AG09309 (cell line): ENCODE measurements at places on chromosomes 1 and 21.

DNA sequence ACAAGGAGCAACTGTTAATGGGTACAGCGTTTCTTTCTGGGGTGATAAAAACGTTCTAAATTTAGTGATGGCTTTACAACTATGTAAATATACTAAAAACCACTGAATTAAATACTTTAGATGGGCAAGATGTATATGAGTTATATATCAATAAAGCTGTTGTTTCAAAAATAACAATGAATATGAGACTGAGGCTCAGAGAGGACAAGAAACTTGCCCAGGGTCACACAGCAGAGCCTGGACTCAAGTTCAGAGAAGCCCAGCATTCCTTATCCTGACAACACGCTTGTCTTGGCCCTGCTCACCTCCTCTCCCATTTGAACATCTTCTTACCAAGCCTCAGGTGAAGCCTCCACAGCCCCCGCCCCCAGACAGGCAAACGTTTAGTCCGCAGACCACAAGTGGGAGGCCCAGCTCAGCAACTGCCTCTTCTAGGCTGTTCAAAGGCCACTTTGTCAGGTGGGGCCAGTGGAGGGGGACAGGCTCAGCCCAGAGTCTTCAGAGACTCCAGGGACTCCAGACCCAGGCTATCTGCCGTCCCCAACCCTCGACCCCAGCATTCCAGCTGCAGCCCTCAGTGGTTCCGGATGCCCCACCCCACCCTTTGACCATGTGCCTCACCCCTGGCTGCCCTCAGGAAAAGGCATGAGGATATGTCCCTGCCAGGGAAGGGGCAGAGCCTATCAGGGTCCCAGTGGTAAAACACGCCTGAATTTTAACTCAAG lies 17.9 kb downstream of the SDC3 start:
- DNase-seq, result no peak

DNA sequence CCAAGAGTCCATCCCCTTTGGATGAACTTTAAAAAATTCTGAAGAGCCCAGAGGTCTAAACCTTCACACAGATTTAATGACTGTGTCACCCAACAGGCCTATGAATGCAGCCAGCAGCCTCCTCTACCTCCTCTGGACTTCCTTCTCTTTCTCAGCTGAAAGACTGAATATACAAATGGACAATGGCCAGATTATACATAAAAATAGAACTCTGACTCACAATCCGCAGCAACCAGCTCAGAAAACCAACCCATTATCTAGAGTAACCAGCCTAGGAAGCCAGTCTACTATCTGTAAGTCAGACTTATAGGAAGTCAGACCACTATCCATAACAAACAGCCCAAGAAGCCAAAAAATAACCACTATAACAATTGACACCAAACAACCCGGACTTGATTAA lies 224.5 kb downstream of the ASTN1 start:
- DNase-seq, result no peak

DNA sequence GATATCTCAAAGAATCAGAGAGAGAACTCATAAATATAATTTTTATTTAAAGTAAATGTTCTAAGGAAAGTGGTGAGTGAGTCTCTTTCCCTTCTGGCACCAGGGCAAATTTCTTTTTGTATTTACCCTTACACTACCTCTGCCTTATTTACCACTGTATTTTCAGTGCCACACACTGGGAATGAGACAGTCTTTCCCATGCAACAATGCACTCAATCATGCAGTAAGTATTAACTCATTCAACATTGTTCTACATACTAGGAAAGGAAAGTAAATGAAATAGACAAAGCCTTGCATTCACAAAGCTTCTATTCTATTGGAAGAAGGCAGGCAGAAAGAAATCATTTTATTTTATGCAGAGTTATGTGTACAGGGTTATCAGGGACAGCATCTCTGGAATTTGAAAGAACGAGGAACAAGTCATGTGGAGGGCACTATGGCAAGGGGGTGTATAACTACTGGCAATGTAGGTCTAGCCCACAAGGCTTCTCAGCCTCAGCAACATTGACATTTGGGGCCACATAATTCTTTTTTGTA lies 129.8 kb upstream of the PRDX6 start:
- no peak for DNase-seq

DNA sequence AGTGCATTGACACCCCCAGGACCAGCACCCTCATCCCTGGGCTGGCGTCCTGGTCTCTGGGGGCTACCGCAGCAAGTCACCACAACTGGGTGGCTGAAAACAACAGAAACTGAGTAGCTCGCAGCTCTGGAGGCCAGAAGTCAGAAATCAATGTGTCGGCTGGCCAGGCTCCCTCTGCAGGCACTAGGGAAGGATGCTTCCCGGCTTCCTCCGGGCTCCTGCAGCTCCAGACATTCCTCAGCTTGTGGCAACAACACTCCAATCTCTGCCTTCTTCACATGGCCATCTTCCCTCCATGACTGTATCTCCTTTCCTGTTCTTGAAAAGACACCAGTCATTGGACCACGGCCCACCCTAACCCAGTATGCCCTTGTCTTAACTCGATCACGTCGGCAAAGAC lies 224.2 kb downstream of the NPHP4 start:
- DNase-seq, result no peak

- DNase-seq, result no peak
Observed at GRCh38 chr1:235758931-235759330, 107.8 kb downstream of the LYST start.

DNA sequence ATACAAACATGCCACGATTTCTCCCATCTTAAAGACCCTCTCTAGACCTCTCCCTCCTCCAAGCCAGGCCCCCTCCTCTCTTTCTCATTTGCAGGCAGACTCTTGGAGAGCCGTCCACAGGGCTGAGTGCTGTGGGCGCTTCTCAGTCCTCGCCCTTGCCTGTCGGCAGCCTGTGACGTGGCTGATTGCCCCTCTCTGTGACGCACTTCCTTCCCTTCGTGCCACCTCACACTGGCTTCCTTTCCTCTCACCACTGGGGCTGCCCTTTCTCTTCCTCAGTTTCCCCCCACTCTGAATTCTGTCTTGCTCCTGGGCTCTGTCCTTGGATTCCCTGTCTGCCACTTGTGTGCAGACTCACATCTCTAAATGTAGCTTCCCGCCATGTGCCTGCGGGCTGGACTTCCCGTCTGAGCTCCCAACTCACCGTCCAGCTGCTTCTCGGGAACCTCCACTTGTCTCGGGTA lies 227.2 kb downstream of the CAMTA1 start:
- DNase-seq, result no peak

- no peak for DNase-seq
Observed at GRCh38 chr1:185761841-185762240, 27.6 kb downstream of the HMCN1 start.

GRCh38 chr1:53237638-53238037 lies 680 bp downstream of the MAGOH start:
- DNase-seq, result no peak

DNA sequence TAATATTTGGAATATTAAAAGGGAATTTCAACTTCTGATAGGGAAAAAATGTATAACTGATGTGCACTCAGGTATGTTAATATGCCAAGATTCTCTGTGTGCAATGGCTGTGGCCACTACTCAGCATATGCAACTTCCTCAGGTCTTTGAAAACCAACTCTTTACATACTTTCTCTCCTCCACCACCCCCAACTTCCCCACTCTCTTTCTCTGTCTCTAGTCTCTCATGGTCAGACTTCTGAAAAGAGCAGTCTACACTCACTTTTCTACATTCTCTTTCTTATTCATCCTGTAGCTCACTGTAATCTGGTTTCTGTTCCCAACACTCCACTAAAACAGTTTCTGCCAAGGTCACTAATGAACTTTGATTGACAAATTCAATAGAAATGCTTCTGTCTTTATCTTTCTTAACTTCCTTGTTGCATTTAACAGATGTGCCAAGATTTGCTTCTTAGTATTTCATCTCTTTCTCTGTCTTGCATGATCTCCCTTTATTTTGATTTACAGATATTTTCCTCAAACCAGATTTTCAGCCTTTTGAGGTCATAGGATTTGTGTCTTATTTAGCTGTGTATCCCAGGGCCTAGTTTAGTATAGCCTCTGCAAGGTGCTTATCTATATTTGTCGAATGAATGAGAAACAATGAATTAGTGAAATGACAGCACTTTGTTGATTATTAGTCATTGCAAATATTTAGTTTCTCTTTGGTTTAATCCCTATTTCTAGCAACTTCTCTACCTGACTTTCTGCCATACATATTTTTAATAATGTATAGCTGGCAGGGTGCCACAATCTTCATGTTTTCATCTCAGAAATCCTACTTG lies 168.9 kb downstream of the LMO4 start:
- DNase-seq, result no peak

- no peak for DNase-seq
Observed at GRCh38 chr1:176391621-176392020, 71.4 kb upstream of the PAPPA2 start.

GRCh38 chr1:207811920-207812720 lies 60.3 kb downstream of the CD46 start:
- DNase-seq, result no peak

DNA sequence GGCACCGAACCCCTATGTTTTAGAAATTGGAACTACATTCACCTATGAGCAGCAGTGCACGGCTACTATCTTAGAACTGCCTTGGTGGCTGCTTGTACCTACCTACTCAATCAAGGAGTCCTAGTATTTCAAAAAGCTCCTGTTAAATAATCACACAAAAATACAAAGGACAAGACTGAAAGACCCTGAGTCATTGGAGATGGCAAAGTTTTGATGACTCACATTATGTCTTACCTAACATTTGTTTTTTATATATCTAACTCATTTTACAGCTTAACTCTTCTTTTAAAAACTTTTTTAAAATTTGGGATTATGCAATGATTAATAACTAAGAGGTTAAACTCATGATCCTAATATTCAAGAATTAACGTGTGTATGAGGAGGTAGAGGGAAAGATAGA lies 1206.0 kb upstream of the TMPRSS15 start:
- DNase-seq, result no peak

DNA sequence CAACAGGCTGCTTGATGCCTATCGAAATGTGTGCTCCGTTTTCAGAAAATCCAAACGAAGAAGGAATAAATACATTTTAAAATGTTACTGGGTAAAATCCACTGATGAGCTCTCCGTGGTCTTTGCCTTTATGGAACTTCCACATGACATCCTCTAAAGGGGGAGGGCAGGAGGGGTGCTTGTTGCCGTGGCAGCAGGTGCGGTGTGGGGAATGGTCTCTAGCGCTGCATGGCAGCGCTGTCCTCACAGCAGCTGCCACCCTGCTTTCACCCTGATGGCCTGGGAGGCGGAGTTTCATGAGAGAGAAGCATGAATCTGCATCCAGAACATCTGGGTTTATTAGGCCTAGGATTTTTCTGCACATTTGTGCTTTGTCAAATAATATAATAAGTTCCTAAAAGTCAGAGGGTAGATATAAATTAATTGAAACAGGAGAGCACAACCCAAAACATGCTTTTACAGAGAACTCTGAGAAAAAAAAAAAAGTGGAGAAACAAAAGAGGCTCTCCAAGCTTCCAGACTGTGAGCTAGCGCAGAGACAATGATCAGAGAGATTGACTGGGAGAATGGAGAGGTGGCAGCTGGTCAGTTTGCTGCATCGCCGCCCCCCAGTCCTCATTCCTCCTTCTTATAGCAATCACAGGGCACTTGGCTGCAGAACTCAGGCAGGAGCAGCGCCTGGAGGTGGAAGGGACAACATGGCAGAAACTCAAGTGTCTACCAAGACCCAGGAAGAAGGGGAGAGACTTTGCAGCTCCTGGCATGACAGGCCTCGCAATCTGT lies 228.6 kb downstream of the DSCAM start:
- no peak for DNase-seq

GRCh38 chr1:164064501-164064900 lies 494.5 kb upstream of the PBX1 start:
- no peak for DNase-seq

DNA sequence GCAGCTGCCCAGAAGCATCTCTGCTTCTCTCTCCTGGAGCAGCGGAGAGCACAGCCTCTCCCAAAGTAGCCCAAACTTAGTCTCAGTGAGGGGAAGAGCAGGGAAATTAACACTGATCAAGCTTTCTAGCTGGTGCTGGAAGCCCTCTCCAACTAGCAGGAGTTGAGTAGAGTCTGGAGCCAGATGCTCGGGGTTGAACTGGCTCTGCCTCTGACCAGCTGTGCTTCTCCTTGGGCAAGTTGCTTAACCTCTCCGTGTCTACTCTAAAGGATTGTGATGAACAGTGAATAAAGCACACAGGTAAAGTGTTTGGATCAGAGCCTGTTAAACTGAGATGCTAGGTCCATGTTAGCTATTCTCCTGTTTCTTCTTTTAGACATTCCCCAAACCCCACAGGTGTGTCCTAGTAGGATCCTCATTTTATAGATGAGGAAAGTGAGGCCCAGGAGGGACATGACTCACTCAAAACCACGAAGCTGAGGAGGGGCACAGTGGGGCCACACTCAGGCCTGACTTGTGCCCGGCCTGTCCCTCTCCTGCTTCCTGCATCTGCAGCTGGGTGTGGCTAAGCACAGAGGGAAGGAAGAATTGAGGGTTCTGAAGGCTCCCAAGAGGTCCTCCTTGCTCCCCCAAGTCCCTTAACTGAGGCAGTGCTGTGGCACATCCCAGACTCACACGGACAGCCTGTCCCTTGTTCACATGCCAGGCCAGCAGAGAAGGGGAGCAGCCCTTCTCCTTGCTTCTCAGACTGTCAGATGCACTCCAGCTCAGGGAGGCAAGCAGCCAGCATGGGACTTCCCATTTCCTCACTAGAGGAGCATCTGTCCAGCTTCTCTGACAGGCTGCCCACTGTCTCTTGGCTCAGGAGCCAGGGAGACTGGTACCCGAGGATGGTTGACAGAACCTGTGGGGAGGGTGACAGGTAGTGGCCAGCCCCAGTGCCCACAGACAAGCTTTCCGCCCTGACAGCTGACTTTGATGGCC lies 152.0 kb upstream of the IGSF21 start:
- no peak for DNase-seq

GRCh38 chr1:56098946-56099345 lies 480.4 kb downstream of the PLPP3 start:
- no peak for DNase-seq

- DNase-seq, result no peak
Observed at GRCh38 chr1:51612447-51612961, 4.4 kb upstream of the OSBPL9 start.
